Ovary (tissue), 10 donors: ENCODE measurements at places on chromosomes 5 and 9.
A peak's percentile ranks its signal among the peaks of the same experiment; 100 is the strongest.

DNA sequence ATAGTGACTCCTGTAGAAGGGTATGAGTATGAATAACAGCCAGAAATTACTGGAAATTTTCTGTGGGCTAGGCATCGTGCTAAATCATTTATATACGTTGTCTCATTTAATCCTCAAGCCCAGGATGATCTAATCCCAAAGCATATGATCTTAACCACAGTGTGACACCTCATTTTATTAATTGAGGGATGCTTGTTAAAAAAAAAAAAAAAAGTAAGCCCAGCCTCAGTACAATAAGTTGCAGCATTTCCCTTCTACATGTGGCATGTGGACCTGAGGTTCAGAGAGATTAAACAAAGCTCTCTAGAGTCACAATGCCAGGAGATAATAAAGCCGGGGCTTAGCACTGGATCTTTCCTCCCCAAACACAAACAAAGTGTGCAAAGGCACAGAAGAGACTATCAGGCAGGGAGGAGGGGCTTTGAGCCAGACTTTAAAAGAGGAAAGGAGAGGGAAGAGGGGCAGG lies 49.5 kb downstream of the KLF4 start:
- no peak for DNase-seq

- no peak for DNase-seq
These were observed 225.3 kb downstream of the NR2F1-AS1 start for GRCh38 chr5:93355691-93356090.

GRCh38 chr5:52751137-52751536 lies 36.6 kb upstream of the ITGA1 start:
- no peak for DNase-seq

DNA sequence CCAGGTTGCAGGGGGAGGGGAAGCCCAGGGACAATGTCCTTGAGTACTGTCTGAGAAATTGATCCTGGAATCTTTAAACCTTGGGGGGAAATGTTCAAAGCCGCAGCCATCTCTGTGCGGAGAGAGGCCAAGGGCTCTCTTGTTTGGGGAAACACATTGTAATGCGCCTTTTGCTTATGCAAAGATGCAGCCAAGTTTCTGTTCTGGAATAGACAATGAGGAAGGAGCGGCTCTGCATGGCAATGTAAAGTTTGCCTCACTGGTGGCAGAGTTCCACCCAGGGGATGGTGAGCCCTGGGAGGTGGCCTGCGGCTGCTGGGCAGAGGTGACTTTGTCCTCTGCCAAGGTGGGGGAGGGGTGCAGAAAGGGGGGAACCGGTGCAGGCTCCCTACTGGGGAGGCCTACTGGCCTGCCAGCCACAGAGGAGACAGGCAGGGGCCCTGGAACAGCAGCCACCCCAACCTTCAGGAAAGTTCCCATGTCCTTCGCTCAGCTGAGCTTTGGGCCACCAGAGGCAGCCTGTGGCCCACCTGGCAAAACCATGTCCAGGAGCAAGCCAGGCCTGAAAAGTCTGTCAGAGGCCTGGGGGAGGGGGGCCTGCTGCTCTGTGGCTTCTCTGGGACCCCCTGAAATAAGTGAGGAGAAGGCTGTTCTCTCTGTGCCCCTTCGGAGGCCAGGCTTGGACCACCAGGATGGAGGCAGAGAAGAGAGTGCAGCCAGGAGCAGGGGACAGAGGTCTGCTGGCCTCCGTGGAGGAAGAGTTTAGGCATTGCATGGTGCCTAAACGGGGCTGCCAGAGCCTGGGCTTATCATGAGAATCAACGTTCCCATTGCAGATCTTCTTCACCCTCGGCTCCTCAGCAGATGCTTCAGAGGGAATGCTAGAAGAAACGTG lies 127.8 kb downstream of the ZNF354C start:
- no peak for DNase-seq

DNA sequence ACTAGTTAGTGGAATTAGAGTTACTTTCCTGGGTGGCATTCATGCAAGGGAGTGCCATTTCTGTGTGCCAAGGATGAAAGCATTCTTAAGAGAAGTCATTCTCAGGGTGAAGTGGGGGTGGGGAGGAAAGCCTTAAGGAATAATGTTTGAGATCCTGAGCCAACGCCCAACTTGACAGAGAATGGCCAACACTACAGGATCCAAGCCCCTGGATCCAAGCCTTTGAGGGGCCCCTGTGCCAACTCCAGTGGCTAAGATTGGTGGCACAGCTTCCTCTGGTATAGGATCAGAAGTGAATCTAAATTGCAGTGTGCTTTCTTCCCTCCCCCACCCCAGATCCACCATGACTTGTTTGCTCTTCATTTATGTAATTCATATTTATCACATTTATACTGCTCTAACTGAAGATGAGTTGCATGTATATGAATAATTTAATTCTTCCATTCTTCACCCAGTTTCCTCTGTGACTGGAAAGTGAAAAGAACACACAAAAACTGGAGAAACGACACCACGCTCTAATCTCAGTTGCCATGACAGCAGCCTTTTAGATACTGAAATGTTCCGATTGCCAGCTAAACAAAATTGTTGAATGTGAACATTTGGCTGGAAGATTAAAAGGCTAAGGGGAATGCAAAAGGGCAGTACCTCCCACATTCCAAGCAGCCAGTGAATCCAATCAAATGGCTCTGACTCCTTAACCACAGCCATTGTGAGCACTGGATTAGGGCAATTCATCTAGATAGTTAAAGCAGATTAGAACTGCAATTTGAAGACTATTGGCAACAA lies 4.5 kb downstream of the ZNF608 start:
- no peak for DNase-seq

DNA sequence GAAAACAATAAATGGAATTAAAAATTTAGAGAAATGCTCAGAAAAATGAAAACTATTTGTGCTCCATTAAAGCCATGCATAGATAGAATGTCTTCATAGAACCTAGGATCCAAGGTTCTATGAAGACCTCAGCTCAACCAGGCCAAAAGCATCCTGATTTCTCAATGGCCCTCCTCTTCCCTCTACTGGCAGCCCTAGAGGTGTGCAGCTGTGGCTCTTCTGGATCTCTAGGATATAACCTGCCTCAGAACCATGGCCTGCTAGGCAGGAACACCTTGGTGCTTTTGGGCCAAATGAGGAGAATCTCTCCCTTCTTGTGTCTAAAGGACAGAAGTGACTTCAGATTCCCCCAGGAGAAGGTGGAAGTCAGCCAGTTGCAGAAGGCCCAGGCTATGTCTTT lies 15.1 kb downstream of the IFNA1 start:
- DNase-seq = no peak

DNA sequence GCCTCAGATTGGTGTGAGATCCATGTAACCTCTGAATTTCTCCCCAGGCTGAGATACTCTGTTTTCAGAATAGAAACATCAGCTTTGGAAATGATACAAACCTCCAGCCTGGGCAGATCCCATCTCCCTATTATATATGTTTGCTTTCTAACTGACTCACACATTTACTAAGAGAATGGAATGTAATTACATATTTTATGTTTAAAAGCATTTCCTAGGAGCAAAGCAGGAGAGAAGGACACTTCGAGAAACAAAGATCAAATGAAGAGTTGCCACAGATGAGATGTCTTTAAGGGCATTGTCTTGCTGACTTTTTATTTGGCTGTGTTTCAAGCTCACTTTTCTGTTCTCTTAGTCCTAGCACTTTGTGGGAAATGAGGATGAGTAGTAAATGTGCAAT lies 96.3 kb downstream of the CDH18 start:
- no peak for DNase-seq

GRCh38 chr5:63483338-63483737 lies 478.9 kb downstream of the HTR1A start:
- DNase-seq = no peak

- DNase-seq = no peak
These were observed 66.0 kb upstream of the PTPRD start for GRCh38 chr9:10678790-10679189.

- peak; percentile 35 for DNase-seq
These were observed 14.9 kb upstream of the WNT8A start for GRCh38 chr5:138068742-138069600.

GRCh38 chr5:84306601-84307000 lies 78.1 kb downstream of the EDIL3 start:
- DNase-seq = no peak

GRCh38 chr5:4537489-4537888 lies 602.6 kb upstream of the ADAMTS16 start:
- DNase-seq = no peak

DNA sequence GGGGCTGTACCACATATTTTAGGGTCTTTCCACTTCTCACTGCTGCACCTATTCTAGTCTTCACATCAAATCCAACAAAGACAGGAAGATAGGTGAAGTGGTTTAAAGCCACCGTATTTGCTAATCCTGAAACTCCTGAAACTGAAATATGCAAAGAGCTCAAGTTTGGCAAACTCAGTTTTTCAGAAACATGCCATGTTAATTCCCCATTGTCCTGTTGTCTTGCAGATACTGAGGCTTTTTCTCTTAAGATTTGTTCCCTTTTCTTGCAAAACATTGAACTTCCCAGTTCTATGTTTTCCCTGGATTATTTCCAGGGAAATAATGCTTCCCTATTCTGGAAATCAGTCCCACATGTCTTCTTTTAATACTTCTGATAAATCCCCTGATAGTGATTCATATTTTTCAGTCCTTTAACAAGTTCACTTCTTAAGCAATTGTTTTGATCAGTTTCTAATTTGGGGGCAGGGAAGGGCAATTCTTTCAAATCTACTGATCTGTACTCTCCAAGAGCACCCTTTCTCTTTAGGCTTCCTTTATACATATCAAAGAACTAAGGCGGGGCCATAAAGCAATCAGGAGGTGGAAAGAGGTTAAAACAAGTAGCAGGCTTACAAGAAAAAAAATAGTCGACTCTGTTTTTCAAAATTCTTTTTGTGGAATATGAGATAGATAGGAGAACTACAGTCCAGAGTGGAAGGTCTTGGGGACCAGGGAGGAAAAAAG lies 648.5 kb downstream of the BNC2 start:
- no peak for DNase-seq

GRCh38 chr5:141503681-141504080 lies 14.8 kb downstream of the PCDHGC5 start:
- no peak for DNase-seq

DNA sequence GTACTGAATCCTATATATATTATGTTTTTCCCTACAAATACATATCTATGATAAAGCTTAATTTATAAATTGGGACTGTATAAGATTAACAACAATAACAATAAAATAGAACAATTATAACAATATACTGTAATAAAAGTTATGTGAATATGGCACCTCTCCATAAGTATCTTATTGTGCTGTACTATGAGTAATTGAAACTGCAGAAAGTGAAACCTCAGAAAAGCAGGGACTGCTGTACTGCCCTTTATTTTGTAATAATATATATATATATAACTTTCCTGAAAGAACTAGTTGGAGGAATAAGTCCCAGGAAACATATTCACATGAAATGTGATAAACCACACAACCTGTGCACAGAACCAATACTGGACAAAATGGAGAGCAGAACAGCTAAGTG lies 77.3 kb downstream of the PAM start:
- no peak for DNase-seq

GRCh38 chr5:141725891-141726290 lies 43.9 kb upstream of the ARAP3 start:
- DNase-seq = no peak

GRCh38 chr5:145811834-145812625 lies 23.1 kb downstream of the PRELID2 start:
- DNase-seq = no peak
